ENCODE measurements at places on chromosomes 3 and 15. TPM values are rescaled to one million over a fixed set of nuclear protein-coding genes. Genes with fewer than 3 reads are reported as not detected.

DNA sequence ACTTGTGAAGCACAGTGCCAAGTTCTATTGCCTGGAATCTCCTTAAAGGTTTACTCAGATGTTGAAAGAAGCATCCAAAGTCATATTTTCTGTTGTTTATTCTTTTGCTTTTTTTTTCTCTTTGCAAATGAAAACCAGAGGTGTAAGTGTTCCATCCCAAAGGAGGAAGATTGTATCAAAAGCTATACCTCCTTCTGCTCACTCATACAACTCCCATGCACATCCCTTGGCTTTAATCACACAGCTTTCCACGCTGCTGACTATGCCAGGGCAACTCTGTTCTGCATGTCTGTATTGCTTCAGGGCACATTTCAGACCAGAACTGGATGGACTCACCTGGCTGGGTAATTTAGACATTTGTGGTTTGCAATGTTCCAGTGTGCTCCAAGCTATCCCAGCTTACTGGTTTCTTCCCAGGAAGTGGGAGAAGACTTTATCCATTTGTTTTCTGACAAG is 399.6 kb upstream of the TBL1XR1 start:
- no peak for DNase-seq

Gene HCN4
- not detected for total RNA-seq

GRCh38 chr15:88142121-88142520 is 114.4 kb downstream of the NTRK3 start:
- no peak for DNase-seq

GRCh38 chr15:66080717-66081398 is 172.7 kb downstream of the MEGF11 start:
- peak; percentile 51 for DNase-seq

Gene NOX5
- 0.46 TPM for total RNA-seq

GRCh38 chr15:76987276-76987675 is 7.7 kb upstream of the PSTPIP1 start:
- no peak for DNase-seq

Gene GXYLT2
- total RNA-seq: 7.2 TPM

Gene SLC12A8
- 6.4 TPM for total RNA-seq
